HCT116 (cell line): ENCODE measurements at places on chromosomes 16 and 17. TPM values are rescaled to one million over a fixed set of nuclear protein-coding genes. Genes with fewer than 3 reads are reported as not detected.

DNA sequence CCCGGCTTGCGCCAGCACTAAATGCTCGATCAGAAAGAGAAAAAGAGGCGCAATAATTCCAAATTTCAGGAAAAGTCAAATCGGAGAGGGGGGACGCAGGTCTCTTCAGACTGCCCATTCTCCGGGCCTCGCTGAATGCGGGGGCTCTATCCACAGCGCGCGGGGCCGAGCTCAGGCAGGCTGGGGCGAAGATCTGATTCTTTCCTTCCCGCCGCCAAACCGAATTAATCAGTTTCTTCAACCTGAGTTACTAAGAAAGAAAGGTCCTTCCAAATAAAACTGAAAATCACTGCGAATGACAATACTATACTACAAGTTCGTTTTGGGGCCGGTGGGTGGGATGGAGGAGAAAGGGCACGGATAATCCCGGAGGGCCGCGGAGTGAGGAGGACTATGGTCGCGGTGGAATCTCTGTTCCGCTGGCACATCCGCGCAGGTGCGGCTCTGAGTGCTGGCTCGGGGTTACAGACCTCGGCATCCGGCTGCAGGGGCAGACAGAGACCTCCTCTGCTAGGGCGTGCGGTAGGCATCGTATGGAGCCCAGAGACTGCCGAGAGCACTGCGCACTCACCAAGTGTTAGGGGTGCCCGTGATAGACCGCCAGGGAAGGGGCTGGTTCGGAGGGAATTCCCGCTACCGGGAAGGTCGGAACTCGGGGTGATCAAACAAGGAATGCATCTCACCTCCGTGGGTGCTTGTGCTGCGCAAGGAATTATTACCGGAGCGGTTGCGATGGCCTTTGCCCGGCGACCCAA, 4.0 kb upstream of the DLX4 start:
- no peaks in the 10 kb centered on the region for H3K36me3 ChIP-seq
- peaks cover 21% of the 10 kb centered on the region; the same call in 1 of the 2 replicates for H3K27me3 ChIP-seq
- DNase-seq, result no peak
- no peak overlapping the region for H3K27ac ChIP-seq
- H3K4me3 ChIP-seq, result no peak overlapping the region

DNA sequence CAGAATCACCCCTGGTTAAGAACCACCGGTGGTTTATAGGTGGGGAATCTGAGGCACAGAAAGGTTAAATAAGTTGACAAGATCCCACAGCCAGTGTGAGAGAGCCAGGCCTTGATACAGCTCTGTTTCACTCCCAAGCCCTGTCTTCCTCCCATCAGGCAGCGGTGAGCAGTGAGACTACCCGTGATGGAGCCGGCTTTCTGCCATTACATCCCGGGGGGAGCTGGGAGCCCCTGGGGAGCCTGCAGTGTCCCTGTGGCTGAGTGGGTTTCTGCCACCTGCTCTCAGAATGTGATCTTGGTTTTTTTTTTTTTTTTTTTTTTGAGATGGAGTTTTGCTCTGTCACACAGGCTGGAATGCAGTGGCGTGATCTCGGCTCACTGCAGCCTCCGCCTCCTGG, 66.4 kb downstream of the ABCC1 start:
- peaks cover 8% of the 10 kb centered on the region; the same call in 1 of the 2 replicates for H3K36me3 ChIP-seq
- peaks cover 41% of the 10 kb centered on the region for H3K4me1 ChIP-seq
- H3K27ac ChIP-seq, result no peak overlapping the region
- no peaks in the 10 kb centered on the region for H3K27me3 ChIP-seq

- no peak overlapping the region for H3K27ac ChIP-seq
- H3K4me3 ChIP-seq, result no peak overlapping the region
- no peaks in the 10 kb centered on the region for H3K36me3 ChIP-seq
- H3K27me3 ChIP-seq, result peaks cover 5% of the 10 kb centered on the region; the same call in 1 of the 2 replicates
Measured at GRCh38 chr16:5502467-5502869, 404.9 kb upstream of the EEF2KMT start.

- no peak for DNase-seq
- H3K4me1 ChIP-seq, result peaks cover 28% of the 10 kb centered on the region
- H3K27me3 ChIP-seq, result no peaks in the 10 kb centered on the region
- H3K36me3 ChIP-seq, result peaks cover 55% of the 10 kb centered on the region
- no peak overlapping the region for H3K4me3 ChIP-seq
- no peak overlapping the region for H3K27ac ChIP-seq
Measured at GRCh38 chr16:2432286-2432685, 3.0 kb downstream of the CCNF start.

DNA sequence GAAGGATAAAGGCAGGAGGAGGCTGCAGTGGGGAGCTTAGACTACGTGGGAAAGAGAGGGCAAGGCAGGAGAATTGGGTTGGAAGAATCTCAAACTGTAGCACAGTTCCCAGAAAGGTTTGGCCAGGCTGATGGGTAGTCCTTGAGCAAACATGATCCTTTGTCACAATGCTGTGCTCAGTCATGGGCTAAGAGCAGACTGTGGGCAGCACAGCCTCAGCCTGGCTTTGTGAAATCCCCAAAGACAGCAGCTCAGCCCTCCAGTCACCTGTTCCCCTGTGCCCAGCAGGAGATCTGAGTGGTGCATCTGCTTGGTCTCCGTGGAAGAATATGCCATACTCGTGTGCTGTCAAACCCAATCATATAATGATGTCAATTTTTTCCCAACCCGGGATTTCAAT, 10.6 kb upstream of the ENGASE start:
- H3K4me1 ChIP-seq, result no peaks in the 10 kb centered on the region
- no peak for DNase-seq
- no peaks in the 10 kb centered on the region for H3K36me3 ChIP-seq
- no peak overlapping the region for H3K27ac ChIP-seq
- H3K27me3 ChIP-seq, result no peaks in the 10 kb centered on the region

- DNase-seq, result no peak
- no peak overlapping the region for H3K27ac ChIP-seq
- no peaks in the 10 kb centered on the region for H3K27me3 ChIP-seq
- no peak overlapping the region for H3K4me3 ChIP-seq
- no peaks in the 10 kb centered on the region for H3K36me3 ChIP-seq
Measured at GRCh38 chr17:33515974-33516373, 222.9 kb upstream of the ASIC2 start.

DNA sequence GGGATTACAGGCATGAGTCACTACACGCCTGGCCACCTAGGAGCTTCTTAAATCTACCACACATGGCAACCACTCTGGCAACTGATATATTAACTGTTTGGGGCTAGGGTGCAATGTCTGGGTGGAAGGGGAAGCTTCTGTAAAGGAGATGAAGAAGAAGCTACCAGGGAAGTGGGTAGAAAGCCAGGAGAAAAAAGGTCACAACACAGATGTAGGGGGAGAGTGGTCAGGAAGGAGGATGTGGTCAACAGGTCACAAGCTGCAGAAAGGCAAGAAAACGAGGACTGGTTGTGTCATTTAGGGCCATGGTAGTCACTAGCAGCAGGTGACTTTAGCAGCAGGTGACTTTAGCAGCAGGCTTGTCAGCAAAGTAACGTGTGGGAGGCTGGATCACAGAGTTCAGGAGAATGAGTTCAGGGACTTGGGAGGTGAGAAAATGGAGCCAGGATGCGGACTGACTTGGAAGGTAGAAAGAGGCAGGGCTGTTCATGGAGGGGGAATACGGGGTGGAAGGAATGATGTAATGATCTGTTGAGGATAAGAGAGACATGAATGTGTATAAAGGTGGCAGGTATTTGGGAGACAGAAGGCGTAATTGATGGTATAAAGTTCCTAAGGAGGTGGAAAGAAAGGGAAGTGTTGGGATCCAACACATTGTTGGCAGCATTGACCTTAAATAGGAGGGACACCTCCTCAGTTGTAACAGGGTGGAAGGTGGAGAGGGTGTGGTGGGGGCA, 16.3 kb upstream of the WFIKKN2 start:
- H3K27ac ChIP-seq, result no peak overlapping the region
- H3K36me3 ChIP-seq, result no peaks in the 10 kb centered on the region
- no peaks in the 10 kb centered on the region for H3K27me3 ChIP-seq
- DNase-seq, result no peak
- H3K4me1 ChIP-seq, result peaks cover 20% of the 10 kb centered on the region
- H3K4me3 ChIP-seq, result no peak overlapping the region

DNA sequence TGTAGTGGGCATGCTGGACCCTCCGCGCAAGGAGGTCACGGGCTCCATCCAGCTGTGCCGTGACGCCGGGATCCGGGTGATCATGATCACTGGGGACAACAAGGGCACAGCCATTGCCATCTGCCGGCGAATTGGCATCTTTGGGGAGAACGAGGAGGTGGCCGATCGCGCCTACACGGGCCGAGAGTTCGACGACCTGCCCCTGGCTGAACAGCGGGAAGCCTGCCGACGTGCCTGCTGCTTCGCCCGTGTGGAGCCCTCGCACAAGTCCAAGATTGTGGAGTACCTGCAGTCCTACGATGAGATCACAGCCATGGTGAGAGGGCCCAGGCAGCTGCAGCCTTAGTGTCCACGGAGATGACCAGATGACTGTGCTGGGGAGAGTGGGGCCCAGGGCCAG, 22.3 kb downstream of the ATP2A1 start:
- H3K4me1 ChIP-seq, result peaks cover 7% of the 10 kb centered on the region; the same call in 1 of the 2 replicates
- H3K27ac ChIP-seq, result no peak overlapping the region
- H3K27me3 ChIP-seq, result no peaks in the 10 kb centered on the region
- no peak for DNase-seq

DNA sequence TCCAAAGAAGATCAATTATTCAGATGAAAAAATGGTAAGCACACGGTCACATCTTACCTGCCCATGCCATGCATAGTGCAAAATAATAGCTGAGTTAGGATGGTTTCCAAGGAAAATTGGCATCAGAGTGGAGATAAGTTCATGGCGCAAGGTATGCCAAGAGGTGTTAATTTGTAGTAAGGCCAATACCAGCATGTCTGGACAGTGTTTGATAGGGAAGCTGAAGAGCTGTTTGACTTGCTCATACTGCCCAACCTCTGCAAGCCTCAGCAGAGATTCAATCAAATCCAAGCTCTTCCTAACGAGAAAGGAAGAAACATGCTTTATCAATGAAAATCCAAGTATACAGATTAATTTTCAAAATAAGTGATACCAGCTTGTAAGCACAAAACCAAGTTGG, 51.0 kb downstream of the CNOT1 start:
- H3K27me3 ChIP-seq, result no peaks in the 10 kb centered on the region
- no peak for DNase-seq
- no peaks in the 10 kb centered on the region for H3K4me1 ChIP-seq

VPS35 gene
- 115 TPM for total RNA-seq

DNA sequence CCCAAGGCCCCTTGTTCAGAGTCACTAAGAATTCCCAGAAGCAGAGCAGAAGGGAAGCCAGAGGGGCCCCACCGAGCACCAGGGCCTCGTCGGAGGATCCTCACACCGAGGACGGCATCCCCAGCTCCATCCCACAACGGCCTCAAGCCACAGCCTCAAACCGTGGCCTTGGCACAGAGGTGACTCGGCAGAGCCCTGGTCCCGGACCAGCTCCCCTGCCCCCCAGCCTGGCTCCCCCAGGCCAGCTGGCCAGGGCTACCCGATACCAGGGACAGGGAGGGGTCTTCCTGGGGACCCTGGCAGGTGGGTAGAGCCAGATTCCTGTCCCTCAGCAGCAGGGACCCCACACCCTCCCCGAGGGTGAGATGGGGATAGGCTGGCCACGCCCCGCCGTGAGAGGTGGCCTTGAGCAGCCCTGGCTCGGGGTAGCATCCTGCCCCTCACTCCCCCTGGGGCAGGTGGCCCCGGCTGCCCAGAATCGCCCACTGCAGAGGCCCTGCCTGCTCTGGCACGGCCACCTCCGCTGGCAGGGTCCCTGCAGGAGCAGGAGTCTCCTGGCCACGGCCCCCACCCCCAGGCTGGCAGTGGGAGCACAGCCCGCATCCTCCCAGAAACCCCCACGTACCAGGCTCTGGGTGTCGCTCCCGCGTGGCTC, 5.6 kb upstream of the PVALEF start:
- no peaks in the 10 kb centered on the region for H3K4me1 ChIP-seq
- H3K4me3 ChIP-seq, result no peak overlapping the region
- H3K27ac ChIP-seq, result no peak overlapping the region
- DNase-seq, result no peak

DNA sequence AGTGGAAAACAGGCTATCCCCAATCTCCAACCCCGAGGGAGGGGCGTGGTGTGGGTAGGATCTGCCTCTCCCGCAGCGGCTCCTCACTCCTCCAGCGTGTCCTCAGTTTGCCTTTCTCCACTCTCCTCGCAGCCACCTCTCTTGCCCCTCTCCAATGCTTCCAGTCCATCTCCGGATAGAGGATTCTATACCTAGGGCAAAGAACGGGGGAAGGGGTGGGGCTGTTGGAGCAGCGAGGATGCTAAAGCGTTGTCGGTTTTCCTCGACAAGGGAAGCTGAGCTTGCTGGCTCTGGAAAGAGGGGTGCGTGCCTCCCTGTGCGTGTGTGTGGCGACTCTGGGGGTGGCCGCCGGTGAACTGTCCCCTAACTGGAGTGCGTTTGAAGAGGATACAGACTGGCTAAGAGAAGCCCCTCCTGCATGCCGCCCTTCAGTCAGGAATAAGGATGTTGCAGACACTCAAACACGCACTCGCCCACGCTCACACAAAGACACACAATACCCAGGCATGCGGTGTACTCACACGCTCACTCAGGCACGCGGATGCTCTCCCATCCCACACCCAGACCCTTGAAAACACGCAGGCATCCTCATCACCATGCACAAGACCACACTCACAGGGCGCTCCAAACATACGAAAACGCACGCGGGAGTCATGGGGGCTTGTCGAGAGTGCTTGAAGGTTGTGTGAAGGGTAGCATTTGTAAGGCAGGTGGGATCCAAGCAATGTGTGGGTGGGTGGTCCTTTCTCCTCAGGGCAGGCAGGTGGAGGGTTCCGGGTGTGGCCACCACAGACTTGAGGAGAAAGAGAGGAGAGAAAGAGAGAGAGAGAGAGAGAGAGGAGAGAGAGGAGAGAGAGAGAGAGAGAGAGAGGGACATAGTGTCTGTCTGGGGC, 655 bp upstream of the GPR139 start:
- H3K4me3 ChIP-seq, result no peak overlapping the region
- H3K27ac ChIP-seq, result no peak overlapping the region

DNA sequence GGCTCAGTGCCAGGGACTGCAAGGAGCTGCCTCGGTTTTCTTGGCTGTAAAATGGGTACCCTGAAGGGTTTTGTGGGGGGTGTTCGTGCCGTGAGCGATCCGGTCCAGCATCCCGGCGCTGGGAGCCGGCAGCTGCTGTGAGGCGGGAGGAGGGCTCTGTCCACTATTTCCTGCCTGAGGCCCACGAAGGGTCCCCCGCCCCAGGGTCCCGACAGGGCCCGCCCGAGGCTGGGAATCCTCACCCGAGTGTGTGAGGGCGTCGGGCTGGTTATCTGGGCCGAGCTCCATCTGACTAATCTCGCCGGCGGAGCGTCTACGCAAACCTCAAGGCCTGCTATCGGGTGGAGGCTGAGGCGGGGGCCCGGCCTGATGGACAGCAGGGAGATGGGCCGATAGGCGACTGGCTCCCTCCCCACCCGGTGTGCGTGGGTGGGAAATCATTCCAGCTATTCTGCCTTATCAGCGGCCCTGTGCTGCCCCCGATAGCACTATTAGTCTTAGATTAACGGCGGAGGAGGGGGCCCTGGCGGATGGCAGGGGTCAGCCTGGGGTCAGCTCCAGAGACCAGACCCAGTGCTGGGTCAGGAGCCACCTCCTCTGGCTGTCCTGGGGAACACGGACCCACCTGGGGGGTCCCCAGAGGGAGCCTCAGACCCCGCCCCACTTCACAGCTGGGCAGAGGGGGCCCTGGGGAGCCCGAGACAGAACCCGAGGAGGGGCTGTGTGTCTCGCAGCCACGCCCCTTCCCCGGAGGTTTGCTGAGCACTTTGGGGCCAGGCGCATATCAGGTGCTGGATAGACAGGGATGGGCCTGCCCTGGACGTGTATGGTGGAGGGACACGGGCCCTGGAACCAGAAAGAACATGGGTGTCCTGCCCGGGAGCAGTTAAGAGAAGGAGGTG, 44.7 kb downstream of the ZFPM1 start:
- H3K27me3 ChIP-seq, result no peaks in the 10 kb centered on the region
- H3K27ac ChIP-seq, result no peak overlapping the region
- no peaks in the 10 kb centered on the region for H3K36me3 ChIP-seq
